Left cardiac atrium (tissue), 4 donors: ENCODE measurements at places on chromosomes 13 and 19. TPM values are rescaled to one million over a fixed set of nuclear protein-coding genes. Genes with fewer than 3 reads are reported as not detected.
A peak's percentile ranks its signal among the peaks of the same experiment; 100 is the strongest.

Gene GGN
- 0.15 TPM for total RNA-seq

- DNase-seq = no peak
Measured at GRCh38 chr19:3313199-3313575, 53.2 kb upstream of the NFIC start.

DNA sequence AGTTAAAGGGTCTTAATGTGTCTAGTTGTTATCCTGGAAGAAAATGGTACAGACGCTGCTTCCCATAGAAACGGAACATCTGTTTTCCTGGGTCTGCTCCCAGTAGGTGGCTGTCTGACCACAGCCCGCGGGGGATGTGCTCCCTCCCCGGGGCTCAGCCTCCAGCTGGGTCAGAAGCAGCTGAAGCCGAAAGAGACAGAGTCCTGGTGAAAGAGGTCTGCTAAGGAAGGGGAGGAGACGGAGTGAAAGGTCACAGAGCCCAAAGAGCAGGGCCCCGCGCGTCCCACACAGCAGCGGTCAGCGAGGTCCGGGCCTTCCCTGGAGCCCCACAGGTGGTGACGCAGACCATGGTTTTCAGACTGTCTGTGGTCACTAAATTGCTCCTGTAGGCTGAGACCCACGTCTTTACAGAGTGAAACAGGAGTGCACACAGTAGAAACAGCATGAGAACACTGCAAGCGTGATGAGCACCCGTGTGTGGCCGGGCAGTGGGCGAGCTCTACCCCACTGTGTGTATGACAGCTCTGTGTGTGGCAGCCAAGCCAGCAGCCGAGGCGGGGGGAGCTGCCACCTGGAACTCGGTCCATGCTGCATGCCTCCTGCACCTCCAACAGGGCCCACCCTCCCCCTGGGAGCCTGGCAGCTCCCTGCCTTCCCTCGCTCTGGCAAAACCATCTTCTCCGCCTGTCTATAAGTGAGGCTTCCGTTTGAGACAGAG, 52.0 kb upstream of the C13orf46 start:
- peak; percentile 25 for DNase-seq

DNA sequence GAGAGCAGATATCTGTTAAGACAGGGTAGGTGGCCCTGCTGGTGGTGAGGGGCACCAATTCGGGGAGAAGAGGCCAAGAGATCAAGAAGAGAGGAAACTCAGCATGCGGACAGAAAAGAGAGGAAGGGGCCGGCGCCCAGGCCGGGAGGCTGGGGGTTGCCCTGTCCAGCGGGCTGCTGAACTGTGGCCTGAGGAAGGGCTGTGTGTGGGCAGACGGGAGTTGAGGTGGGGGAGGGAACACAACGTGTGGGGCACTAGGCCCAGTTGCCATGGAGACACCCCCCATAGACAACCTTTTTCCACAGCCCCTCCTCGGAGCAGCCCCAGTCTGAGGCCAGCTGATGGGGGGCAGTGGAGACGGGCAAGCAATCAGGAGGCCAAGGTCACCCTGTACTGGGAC, 2.5 kb upstream of the CACNG8 start:
- DNase-seq = no peak

Gene ZNF653
- total RNA-seq = 4.9 TPM

DNA sequence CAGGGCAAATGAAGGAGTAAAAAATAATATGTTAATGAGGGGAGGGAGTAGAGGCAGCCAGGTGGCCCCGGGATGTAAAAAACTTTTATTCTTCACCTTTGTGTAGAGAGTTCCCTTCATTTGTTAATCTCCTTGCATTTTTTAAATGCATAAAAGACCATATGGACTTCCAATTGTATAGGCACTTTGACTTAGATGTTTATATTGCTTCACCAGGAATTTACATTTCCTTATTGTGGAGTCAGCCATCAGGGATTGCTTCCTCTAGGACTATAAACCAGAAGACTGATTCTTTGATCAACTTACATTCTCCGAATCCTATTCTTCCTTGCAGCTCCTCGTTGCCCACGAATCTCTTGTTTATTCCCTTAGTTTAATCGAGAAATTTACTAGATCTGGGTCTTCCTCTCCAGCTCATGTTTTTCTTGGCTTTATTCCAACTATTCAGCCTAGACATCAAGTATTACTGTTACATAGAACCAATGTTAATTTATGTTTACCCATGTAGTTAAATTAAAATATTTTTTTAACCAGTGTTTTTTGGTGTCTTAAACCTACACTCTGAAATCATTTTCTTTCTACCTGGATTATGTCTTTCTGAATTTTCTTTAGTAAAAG, 1187.0 kb upstream of the SLC10A2 start:
- DNase-seq = no peak

Gene KLK14
- 0.21 TPM for total RNA-seq

Gene TMEM255B
- 14.1 TPM for total RNA-seq

Gene HIF3A
- 53.0 TPM for total RNA-seq

DNA sequence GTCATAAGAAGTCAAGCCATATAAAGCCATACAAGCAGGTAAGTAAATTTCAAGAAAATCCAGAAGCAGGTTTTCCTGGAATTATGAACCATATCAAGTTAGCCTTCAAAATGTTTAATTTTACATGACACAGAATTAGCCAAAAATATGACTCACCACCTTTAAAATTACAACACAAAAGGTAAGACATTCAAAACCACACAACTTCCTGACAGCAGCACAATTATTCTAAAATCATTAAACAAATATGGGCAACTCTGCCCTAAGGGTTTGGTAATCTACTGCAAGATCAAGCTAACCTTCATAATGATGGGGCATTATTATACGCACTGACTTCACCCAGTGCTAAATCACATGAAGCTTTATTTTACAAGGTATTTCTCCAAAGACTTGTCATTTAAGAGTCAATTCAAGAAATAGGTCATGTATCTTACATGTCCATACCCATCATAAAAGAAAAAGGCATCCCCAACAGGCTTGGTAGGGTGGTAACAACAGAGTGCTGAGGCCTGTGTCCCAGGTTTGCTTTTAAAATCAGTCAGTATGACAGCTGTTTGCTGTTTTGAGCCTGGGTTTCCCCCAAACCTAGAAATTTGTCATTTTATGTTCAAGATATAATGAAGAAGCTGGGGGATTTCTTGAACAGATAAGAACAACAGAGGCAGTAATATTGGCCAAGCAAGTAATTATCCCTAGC, 15.2 kb downstream of the RCBTB1 start:
- DNase-seq = no peak

Gene ACER1
- not detected for total RNA-seq

- DNase-seq = no peak
Measured at GRCh38 chr13:114203536-114203935, 24.5 kb downstream of the CFAP97D2 start.

Gene CABP5
- not detected for total RNA-seq
